ENCODE measurements at places on chromosomes 11 and 22. TPM values are rescaled to one million over a fixed set of nuclear protein-coding genes. Genes with fewer than 3 reads are reported as not detected.

The SHANK3 gene
- 12.2 TPM for total RNA-seq

The MYOD1 gene
- total RNA-seq: not detected

The MAJIN gene
- total RNA-seq: not detected

The RBM4 gene
- 124 TPM for total RNA-seq

The ADM gene
- total RNA-seq: 144 TPM
